ENCODE measurements at places on chromosomes 4 and X.

DNA sequence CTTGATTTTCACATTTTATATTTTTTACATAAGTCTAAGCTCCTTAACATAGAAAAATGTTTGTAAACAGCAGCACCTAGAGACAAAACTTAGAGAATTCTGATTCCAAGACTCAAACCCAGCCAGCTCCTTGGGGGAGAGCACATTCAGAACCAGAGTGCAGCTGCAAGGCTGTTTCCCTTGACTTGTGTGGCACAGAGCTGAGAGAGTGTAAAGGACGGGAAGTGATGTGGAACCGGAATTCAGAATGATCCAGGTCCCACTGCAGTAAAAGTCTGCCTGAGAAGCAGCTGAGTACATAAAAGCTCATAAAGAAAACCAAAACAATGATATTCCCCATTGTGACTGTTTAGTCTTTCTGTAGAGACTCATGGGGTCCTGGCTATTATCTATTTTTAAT is 713.8 kb downstream of the RAB28 start:
- DNase-seq: no peak

DNA sequence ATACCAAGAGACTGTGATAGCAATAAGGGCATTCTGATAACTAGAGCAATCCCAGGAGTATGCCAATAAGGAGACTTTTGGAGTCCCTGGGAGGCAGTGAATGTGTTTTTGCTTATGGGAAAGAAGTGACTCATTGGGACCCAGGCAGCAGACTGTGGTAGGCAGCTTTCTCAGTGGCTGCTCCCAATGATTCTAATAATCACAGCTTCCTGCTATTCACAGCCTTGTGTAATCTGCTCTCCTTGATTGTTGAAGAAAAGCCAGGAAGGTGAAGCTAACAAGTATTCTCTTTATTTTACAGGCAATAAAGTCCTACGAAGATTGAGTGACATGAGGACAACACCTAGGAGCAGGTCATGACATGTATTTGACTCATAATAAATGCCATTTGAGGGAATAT is 70.3 kb upstream of the DDX60 start:
- no peak for DNase-seq

DNA sequence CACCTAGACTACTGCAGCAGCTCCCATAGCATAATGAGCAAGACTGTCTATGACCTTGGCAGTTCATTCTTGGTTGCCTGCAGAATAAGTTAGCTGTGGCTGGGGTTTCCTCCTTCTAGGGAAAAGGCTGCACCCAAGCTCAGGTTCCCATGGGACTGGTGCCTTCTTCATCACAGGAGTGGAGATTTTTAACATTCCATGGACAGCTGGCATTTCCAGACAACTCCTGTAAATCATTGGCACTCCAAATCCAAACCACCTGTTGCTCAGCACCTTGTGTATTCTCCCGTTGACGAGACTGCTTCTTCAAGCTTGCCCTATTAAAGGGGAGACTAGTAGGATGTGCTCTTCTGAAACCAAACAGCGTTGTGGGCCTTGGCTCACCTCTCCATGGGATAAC is 7.8 kb upstream of the NUP54 start:
- no peak for DNase-seq

DNA sequence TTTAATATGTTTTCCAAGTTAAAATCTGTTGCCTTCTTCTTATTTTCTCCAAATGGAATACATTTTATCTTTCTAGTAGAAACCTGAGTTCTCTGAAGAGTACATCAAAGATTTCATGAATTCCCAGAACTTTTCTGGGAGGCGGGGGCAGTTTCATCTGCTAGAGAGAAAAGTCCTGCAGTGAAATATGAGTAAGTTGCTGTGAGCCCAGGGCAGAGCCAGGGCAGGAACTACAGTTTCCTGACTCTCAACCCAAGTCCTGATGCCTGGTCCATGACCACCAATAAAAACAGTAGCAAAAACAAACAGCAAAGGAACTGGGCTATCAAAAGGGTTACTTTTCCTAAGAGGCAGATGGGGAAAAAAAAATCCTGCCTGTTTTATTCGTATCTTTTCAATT is 239.4 kb upstream of the CTSO start:
- no peak for DNase-seq

- peak; percentile 82 for DNase-seq
These were observed 1.8 kb downstream of the CPZ start for GRCh38 chr4:8594097-8595038.

DNA sequence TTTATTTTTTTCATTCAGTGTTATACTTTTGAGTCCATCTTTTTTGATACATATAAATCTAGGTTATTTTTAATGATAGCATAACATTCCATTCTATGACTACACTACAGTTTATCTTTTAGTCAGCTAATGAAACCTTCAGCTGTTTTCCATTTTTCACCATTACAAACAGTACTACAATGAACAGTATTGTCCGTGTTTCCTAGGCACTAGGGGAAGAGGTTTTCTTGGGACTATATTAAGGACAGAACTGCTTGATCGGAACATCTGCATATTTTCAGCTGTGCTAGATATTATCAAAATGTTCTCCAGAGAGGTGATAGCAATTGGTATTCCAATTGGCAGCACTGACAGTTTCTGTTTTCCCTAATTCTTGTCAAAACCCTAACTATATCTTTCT is 44.3 kb upstream of the HCCS start:
- no peak for DNase-seq

- DNase-seq: no peak
These were observed 69.8 kb downstream of the ZFX start for GRCh38 chrX:24219320-24219719.

DNA sequence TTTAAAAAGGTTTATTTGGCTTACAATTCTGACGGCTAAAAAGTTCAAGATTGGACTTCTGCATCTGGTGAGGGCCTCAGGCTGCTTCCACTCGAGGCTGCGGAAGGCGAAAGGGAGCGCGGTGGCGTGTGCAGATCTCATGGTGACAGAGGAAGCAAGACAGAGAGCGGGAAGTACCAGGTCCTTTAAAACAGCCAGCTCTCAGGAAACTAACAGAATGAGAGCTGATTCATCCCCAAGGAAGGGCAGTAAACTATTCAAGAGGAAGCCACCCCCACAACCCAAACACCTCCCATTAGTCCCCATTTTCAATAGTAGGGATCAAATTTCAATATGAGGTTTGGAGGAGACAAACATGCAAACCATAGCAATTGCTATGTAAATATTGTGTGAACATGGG is 2144.2 kb upstream of the AGA start:
- DNase-seq: no peak

GRCh38 chr4:185039508-185040273 is 21.4 kb downstream of the HELT start:
- peak; percentile 84 for DNase-seq

DNA sequence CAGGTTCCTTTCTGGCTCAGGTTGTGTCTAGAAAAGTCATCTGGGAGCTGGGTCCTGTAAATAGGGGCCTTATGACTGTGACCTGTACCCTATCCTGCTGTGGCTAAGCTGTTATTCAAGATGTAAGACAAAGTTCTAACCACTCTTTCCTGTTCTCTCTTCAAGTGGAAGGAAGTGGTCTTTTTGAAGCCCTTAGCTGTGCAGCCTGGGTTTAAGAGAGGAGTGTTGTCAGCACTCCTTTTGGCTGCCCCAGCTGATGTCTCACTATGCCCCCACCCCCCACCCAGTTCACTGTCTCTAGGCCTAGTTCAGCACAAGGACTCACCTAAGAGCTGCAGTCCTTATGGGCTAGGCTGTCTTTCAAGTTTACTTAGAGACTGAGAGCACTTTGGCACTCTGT is 1069.5 kb downstream of the FAM133A start:
- DNase-seq: peak; percentile 24

DNA sequence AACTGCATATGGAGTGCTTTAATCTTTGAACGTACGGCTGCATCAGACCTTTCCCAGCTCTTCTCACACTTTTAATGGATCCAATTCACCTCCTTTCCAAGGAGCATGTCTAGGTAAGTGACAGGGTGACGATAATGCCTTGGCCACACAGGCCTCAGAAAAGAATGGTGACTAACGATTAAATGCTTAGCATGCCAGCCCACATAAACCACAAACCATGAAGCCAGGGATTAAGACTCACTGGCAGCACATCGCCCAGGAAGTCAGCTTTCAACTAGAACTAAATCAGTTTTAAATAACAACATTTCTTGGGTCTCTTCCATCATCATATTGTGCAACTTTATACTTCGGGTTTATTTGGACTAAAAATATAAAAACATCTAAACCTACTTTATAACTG is 28.7 kb downstream of the INPP4B start:
- DNase-seq: peak; percentile 87

DNA sequence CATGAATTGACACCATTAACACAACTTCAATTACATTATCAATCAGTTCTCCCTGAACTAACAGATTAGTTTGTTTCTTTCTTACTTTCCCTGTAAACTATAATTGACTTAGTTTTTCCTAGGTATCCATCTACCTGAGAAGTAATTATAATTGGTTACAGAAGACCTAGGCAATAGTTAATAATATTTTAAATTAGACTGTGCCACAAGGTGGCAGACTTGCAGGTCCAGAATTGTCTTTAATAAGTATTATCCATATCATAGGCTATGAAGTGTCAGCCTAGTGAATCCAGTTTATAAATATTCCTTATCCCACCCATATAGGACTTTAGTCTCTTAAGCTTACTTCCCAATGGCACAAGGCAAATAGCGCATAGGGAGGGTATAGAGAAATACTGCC is 48.9 kb upstream of the FAM47B start:
- no peak for DNase-seq

DNA sequence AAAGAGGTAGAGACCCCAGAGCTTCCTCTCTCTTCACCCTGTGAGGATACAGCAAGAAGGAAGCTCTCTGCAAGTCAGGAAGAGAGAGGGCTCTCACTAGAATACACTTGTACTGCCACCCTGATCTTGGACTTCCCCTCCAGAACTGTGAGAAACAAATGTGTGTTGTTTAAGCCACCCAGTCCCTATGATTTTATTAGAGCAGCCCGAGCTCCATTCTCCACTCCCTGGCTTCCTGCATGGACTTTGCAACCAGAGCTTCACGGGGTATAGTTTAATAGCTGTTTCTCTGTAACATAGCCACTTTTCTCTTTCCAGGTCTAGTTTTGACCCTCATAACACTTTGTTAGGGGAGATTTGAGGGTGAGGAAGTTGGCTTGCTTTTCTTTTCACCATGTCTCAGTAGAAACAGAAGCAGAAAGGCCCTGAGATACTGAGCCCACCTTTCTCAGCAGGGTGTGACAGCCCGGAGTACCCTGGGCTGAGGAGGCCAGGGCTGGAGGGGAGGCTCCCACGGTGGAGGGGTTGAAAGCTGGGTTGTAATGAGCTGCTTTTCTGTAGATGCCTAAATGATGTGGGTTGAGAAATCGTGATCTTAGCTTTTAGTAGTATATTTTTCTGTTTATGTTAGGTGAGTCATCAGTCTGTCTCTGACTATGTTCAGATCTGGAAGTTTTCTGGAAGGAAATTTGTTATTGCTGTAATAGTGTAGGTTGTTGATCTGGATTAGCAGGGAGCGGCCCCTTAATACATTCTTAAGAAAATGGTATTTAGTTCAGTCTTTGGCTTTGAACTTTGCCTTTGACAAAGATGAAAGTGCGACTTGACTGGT is 118.6 kb downstream of the PTTG2 start:
- DNase-seq: no peak

GRCh38 chrX:24341795-24342194 is 18.6 kb upstream of the SUPT20HL1 start:
- DNase-seq: no peak

DNA sequence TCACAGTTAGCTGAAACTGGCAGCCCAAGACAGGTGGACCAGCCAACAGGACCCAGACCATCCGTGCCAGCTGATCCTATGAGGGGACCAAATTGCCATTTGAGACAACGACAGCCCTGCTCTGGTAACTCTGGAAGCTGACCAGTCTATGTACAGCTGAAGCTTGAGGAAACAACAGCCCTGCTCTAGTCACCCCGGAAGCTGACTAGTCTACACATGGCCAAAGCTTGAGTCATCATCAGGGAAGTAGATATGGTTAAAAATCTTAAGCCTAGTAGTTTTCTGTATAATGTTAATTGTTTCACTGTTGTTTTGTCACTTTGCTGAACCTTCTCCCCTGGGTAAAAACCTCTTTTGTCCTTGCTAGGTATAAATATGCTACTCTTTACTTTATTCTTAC is 905.4 kb upstream of the NDST4 start:
- no peak for DNase-seq

DNA sequence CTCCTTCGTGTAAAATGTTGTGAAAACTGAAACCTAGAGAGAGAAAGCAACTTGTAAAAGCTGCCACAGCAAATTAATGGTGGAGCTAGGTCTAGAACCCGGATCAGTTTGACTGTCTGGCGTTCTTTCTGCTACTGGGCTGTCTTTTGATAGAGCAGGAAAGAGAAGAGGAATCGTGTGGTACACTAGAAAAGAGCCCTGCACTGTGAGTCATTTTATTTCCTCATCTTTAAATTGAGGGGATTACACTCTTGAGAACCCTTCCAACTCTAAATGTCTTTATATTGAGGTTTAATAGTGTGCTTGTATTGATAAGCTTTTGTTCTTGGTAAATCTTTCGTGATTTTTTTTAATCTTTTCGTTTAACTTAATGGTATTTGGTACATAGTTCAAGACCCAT is 4.3 kb downstream of the WDR44 start:
- DNase-seq: no peak

GRCh38 chr4:61079976-61080375 is 120.2 kb upstream of the ADGRL3 start:
- no peak for DNase-seq

DNA sequence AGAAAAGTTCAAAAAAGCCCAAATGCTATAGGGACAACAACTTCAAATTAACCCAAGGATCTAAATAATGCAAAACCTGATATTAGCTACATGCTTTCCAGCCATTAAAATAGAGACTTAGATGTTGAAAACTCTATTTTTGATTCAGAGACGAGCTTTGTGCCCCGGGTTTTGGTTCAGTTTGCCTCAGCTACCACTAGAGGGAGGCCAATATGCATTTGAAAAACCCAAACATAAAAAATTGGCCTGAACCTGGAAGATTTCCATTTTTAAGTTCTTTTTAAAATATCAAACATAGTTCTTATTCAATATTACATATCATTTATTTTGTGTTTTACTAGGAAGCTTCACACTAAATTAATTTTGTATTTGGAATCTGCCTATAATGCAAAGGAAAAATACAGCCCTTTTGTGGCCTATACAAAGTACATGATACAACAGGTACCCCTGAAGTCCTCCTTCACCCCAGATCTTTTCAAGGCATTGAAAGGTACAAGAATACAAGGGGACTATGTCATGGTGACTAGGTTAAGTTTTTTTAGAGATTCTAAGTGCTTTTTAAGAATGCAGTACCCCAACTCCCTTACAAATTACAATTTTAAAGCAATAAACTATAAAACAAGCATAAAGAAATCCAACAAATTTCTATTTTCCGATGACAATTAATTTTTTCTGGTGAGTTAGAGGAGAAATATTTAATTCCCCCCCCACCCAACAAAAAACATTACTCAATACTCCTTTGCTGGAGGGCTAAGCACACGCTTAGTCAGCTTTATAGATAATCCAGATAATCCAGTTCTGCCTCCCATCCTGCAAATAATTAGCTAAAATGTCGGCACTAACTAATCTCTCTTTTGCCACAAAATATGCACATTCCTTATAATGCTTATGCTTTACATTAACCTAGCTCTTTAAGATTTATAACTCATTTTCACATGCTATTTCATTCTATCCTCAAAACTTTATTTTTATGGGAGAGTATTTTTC is 97.7 kb upstream of the PTPN13 start:
- DNase-seq: peak; percentile 80

GRCh38 chr4:121824950-121825349 is 1.3 kb upstream of the CCNA2 start:
- no peak for DNase-seq

- no peak for DNase-seq
These were observed 187.7 kb upstream of the GATB start for GRCh38 chr4:151948351-151949016.

All from hematopoietic multipotent progenitor cell treated with erythropoietin and hydrocortisone succinate and interleukin-3 and kit ligand, for 6 days (in vitro differentiated cells).